ENCODE measurements at places on chromosomes 7 and 10. TPM values are rescaled to one million over a fixed set of nuclear protein-coding genes. Genes with fewer than 3 reads are reported as not detected.

- no peaks in the 10 kb centered on the region for H3K27me3 ChIP-seq
- no peak overlapping the region for H3K27ac ChIP-seq
- H3K4me3 ChIP-seq = no peak overlapping the region
- no peaks in the 10 kb centered on the region for H3K36me3 ChIP-seq
- H3K4me1 ChIP-seq = no peaks in the 10 kb centered on the region
These were observed 59.3 kb upstream of the IL6 start for GRCh38 chr7:22667562-22668239.

DNA sequence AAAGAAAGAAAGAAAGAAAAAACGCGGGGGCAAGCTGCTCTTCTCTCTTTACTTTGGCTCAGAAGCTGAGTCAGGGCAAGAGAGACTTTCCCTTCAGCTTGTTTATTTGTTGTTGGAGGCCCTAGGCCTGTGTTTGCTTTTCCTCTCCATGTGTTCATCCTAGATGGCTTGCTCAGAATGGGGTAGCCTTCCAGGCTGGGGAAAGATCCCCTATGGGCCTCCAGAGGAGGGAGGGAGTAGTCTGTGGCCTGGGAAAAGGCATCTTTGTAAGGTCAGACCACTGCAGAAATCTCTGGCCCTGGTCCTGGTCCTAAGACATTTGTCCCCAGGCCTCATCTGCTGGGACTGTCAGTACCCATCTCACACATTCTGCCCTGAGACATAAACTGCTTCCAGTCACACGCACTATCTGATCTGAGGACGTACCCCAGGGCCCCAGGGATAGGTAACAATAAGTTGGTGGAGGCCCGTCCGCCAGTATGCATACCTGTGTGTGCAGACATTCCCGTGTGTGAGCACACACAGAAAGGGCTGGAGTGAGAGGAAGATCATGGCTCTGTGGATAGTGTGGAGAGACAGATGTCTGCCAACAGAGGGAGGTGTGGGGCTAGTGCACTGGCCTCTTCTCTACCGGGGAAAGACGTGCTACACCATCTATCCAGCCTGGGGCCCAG lies 4.9 kb upstream of the SCD start:
- DNase-seq = no peak
- H3K4me1 ChIP-seq = peaks cover 52% of the 10 kb centered on the region
- H3K4me3 ChIP-seq = no peak overlapping the region
- no peaks in the 10 kb centered on the region for H3K27me3 ChIP-seq

DNA sequence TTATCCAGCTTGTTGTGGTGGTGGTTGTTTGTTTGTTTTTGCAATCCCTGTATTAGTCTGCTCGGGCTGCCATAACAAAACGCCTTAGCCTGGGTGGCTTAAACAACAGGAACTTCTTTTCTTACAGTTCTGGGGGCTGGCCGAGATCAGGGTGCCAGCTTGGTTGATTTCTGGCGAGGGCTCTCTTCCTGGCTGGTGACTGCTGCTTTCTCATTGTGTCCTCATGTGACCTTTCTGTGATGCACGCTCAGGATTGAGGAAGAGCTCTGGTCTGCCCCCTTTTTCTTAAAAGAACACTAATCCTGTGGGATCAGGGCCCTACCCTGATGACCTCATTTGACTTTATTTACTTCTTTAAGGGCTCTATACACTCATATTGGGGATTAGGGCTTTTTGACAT lies 107.1 kb upstream of the NRP1 start:
- no peak for DNase-seq
- no peaks in the 10 kb centered on the region for H3K36me3 ChIP-seq
- no peaks in the 10 kb centered on the region for H3K4me1 ChIP-seq
- no peak overlapping the region for H3K27ac ChIP-seq
- H3K4me3 ChIP-seq = no peak overlapping the region
- H3K27me3 ChIP-seq = no peaks in the 10 kb centered on the region

GRCh38 chr10:121357401-121357800 lies 240.8 kb downstream of the FGFR2 start:
- no peaks in the 10 kb centered on the region for H3K4me1 ChIP-seq
- no peaks in the 10 kb centered on the region for H3K27me3 ChIP-seq
- H3K36me3 ChIP-seq = no peaks in the 10 kb centered on the region
- H3K27ac ChIP-seq = no peak overlapping the region

DNA sequence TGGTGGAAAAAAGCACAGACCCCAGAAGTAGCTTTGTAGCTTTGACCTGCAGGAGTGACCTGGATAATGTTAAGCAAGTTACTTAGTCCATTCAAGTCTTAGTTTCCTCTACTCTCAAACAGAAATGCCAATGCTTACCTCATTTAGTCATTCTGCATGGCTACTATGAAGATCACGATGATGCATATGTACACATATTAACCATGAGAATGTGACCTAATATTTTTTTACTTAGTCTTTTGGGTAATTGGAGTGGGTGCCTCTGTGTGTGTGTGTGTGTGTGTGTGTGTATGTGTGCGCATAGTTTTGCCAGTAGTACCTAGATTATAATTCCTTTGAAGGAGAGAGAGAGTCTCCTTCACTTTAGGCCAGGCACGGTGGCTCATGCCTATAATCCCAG lies 95.8 kb downstream of the NRP1 start:
- H3K27me3 ChIP-seq = no peaks in the 10 kb centered on the region
- no peaks in the 10 kb centered on the region for H3K4me1 ChIP-seq
- H3K27ac ChIP-seq = no peak overlapping the region
- peaks cover 12% of the 10 kb centered on the region for H3K36me3 ChIP-seq
- no peak for DNase-seq

- no peaks in the 10 kb centered on the region for H3K27me3 ChIP-seq
- H3K36me3 ChIP-seq = peaks cover 2% of the 10 kb centered on the region
- H3K4me3 ChIP-seq = no peak overlapping the region
- DNase-seq = no peak
- no peaks in the 10 kb centered on the region for H3K4me1 ChIP-seq
These were observed 31.0 kb downstream of the SHTN1 start for GRCh38 chr10:116973946-116974455.

DNA sequence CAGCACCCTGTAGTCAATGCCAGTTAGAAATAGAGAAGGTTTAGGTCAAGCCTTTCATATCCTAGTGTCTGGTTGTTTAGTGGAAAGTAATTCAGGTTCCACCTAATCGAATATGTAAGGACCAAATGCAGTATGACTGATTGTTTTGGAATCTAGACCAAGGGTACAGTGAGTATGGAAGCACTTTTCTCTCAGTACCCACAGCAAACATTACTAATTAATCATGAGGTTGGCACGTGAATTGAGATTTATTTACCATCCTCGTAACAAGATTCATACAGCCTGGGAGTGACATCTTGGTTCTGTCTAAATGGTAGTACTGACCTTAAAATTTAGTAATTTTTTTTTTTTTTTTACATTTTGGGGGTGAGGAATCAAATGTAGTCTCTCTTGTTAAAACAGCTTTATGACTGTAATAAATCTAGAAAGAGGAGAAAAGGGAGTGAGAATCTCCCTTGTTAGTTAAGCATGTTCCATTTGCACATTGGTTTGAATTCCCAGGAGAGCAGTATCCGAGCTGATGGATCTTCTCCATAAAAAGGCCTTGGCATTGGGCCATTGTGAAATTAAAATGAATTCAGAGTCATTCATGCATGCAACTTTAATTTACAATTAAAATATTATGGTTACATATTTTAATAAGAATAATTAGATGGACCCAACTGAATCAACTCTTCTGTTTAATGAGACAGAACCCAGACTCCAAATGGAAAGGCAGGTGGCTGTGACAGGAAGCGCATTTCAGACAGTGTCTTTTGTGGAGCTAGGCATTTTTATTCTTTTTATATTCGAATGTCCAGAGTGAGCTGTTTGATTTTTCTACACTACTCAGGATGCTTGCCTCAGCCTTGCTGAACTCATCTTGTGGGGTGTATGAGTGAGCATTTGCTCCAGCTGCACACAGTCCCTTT lies 57.6 kb downstream of the SNX10 start:
- peak overlapping the region; percentile 96 for H3K27ac ChIP-seq
- DNase-seq = no peak
- H3K27me3 ChIP-seq = no peaks in the 10 kb centered on the region
- H3K4me3 ChIP-seq = no peak overlapping the region

GRCh38 chr10:108894402-108895301 lies 1028.7 kb downstream of the XPNPEP1 start:
- no peak overlapping the region for H3K4me3 ChIP-seq
- H3K27ac ChIP-seq = no peak overlapping the region
- H3K4me1 ChIP-seq = no peaks in the 10 kb centered on the region
- H3K27me3 ChIP-seq = no peaks in the 10 kb centered on the region

DNA sequence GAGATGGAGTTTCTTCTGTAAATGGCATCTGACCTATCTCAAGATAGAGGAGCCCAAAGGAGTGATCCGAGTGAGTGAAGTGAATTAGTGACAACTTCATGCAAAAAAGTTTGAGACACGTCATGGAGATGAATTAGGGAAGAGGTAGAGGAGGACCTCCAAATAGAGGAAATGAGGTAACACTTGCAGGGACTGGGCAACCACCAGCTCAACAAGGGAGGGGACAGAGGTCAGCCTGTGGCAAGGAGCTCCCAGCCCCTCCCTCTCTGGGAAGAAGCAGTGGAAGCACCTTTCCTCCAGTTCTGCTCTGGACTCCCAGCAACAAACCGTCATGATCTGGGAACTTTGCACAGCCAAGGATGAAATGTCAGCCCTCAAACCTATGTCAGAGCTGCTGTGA lies 83.5 kb upstream of the IKZF1 start:
- DNase-seq = no peak
- peak overlapping the region; percentile 57 for H3K27ac ChIP-seq
- H3K4me1 ChIP-seq = no peaks in the 10 kb centered on the region
- H3K4me3 ChIP-seq = no peak overlapping the region

- no peak overlapping the region for H3K4me3 ChIP-seq
- no peaks in the 10 kb centered on the region for H3K4me1 ChIP-seq
- no peaks in the 10 kb centered on the region for H3K27me3 ChIP-seq
- no peaks in the 10 kb centered on the region for H3K36me3 ChIP-seq
These were observed 228.8 kb downstream of the HDAC9 start for GRCh38 chr7:18724318-18724717.

GRCh38 chr7:45177801-45178200 lies 20.2 kb downstream of the RAMP3 start:
- no peaks in the 10 kb centered on the region for H3K4me1 ChIP-seq
- no peak overlapping the region for H3K27ac ChIP-seq
- H3K36me3 ChIP-seq = no peaks in the 10 kb centered on the region
- DNase-seq = no peak
- H3K27me3 ChIP-seq = no peaks in the 10 kb centered on the region

- no peak overlapping the region for H3K4me3 ChIP-seq
- no peaks in the 10 kb centered on the region for H3K36me3 ChIP-seq
- no peak for DNase-seq
- no peaks in the 10 kb centered on the region for H3K4me1 ChIP-seq
- H3K27me3 ChIP-seq = no peaks in the 10 kb centered on the region
These were observed 149.4 kb downstream of the WDR37 start for GRCh38 chr10:1205450-1206030.

GRCh38 chr7:155459700-155460461 lies 2.0 kb downstream of the EN2 start:
- H3K27me3 ChIP-seq = peaks cover 16% of the 10 kb centered on the region
- H3K27ac ChIP-seq = no peak overlapping the region
- peaks cover 14% of the 10 kb centered on the region for H3K4me1 ChIP-seq

GRCh38 chr10:93471110-93471651 lies 11.0 kb downstream of the MYOF start:
- H3K4me3 ChIP-seq = no peak overlapping the region
- H3K27ac ChIP-seq = no peak overlapping the region
- H3K36me3 ChIP-seq = no peaks in the 10 kb centered on the region
- no peaks in the 10 kb centered on the region for H3K27me3 ChIP-seq
- H3K4me1 ChIP-seq = no peaks in the 10 kb centered on the region
- no peak for DNase-seq

GRCh38 chr7:117250801-117251200 lies 72.1 kb downstream of the WNT2 start:
- H3K27me3 ChIP-seq = no peaks in the 10 kb centered on the region
- DNase-seq = no peak
- no peaks in the 10 kb centered on the region for H3K36me3 ChIP-seq
- H3K4me3 ChIP-seq = no peak overlapping the region
- no peaks in the 10 kb centered on the region for H3K4me1 ChIP-seq
- H3K27ac ChIP-seq = no peak overlapping the region

DNA sequence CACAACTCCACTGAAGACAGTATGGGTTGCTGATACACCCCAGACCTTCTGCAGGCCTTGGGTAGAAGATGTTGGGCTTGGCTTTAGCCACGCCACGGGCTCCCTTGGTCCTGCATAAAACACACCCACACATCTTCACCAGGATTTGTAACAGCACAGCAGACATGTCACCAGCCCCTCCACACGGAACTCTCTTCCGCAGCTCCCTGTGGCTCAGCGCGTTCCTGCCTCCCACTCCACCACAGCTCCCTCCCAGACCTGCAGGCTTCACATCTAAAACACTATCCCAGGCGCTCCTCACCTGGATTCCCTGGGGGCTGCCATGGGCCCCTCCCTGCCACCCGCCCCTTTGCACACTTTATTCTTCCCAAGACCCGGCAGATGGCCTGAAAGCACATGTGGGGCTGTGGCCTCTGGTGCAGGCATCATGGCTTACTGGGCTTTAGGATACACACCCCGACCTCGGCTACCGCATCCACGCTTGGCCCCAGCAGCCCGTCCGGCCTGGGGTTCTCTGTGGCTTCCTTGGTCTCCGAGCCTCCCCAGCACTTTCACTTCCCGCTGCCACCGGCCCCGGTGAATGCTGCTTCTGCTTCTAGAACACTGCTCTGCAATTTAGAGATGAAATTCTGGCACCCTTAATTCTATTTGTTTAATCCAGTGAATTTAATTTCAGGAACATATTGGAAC lies 432.9 kb downstream of the DNAJB6 start:
- H3K4me3 ChIP-seq = no peak overlapping the region
- no peak for DNase-seq
- H3K27me3 ChIP-seq = no peaks in the 10 kb centered on the region
- no peaks in the 10 kb centered on the region for H3K4me1 ChIP-seq

DNA sequence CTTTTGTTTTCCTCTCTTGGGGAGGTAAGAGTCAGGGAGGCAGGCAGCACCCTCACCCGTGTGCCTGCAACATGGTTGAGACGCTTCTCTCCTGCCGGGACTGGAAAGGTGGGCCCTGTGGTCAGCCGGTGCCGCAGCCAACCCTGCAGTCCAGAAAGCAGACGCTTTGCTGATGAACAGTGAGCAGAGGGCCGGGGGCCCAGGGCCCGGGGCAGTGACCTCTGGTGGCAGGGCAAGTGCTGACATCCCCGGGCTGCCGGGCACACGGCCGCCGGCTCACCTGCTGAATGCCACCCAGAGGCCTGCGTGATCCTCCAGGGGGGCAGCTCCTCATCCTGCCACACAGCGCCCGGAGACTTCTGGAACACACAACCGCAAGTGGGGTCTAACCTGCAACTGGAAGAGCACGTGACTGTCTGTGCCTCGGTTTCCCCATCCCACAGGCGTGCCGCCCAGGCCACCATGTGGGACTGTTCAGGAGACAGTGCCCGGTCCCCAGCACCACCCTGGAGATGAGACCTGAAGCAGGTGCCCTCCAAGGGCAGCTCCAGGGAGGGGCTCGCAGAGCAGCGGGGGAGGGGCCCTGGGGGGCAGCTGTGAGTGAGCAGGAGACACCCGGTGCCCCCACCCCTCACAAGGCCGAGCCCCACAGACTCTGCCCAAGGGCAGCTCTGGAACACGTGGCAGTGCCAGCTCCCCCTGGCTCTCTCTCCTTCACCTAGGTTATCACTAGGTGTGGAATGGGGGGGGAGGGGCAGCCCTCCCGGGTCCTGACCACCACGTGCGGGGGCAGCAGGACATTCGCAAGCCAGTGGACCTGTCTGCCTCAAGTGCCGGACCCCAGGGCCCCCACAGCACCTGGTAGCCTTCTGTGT lies 2.2 kb upstream of the ADGRA1 start:
- no peak overlapping the region for H3K4me3 ChIP-seq
- H3K27ac ChIP-seq = no peak overlapping the region
- peaks cover 16% of the 10 kb centered on the region for H3K27me3 ChIP-seq
- H3K4me1 ChIP-seq = peaks cover 15% of the 10 kb centered on the region
- H3K36me3 ChIP-seq = no peaks in the 10 kb centered on the region
- no peak for DNase-seq

The TEX47 gene
- polyA plus RNA-seq = not detected

The OPALIN gene
- polyA plus RNA-seq = not detected

The CYP2C19 gene
- polyA plus RNA-seq = 106 TPM
